ENCODE measurements at places on chromosomes 1 and 21.

GRCh38 chr1:15065736-15066135 is 87.8 kb upstream of the TMEM51 start:
- DNase-seq = no peak

DNA sequence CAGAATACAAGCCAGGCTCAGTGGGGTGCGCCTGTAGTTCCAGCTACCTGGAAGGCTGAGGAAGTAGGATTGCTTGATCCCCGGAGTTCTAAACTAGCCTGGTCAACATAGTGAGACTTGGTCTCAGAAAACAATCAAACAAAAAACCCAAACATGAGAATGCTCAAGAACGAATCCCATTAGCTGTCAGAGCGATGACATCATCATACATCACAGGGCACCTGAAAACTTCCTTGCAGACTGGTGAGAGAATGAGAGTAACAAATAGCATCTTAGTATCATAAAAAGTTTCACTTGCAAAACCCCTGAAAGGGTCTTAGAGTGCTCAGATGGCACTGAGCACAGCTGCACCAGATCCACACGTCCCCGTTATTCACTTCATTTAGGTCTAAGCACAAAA is 21.1 kb upstream of the CDCA8 start:
- DNase-seq = no peak

DNA sequence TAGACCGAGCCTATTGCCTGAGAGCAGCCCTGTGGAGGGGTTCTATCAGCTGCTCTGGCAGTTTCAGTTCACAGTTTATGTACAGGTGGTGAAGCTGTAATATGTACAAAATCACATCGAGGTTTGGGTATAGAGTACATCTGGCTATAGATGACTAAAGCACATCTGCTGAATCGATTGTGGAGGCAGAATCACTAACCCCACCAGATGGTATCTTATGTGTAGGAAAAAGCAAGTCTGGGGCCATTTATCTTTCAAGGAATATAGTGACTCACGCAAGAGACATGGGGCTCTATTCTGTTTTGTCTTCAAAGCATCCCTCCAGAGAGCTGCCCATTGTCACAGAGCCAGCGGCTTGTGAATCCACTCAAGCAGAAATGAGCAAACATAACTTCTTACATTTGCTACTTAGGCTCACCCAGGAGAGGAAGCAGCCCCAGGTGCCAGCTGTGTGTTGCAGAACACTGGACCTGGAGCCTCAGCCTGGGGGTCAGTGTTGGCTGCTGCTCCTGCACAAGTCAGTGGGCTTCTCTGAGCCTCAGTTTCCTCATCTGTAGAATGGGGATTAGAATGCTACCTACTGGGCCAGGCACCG is 21.3 kb downstream of the MIIP start:
- no peak for DNase-seq

DNA sequence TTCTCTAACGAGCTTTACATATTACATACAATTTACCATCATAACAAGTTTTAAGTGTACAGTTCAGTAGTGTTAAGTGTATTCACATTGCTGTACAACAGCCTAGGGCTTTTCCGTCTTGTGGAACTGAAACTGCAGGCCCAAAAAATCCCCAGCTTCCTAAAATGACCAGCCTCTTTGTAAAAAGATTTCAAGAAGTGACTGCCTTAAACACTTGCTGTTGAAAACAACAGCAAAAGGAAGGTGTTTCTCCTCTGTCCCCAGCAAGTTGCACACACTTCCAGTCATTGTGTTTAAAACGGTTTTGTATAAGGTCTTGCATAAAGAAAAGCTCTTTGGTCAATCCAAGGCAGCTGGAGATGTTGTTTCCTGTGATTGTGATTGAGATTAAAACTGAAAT is 16.0 kb upstream of the GBP1 start:
- no peak for DNase-seq

GRCh38 chr1:43227143-43227764 is 42.5 kb upstream of the TMEM125 start:
- peak; percentile 86 for DNase-seq

DNA sequence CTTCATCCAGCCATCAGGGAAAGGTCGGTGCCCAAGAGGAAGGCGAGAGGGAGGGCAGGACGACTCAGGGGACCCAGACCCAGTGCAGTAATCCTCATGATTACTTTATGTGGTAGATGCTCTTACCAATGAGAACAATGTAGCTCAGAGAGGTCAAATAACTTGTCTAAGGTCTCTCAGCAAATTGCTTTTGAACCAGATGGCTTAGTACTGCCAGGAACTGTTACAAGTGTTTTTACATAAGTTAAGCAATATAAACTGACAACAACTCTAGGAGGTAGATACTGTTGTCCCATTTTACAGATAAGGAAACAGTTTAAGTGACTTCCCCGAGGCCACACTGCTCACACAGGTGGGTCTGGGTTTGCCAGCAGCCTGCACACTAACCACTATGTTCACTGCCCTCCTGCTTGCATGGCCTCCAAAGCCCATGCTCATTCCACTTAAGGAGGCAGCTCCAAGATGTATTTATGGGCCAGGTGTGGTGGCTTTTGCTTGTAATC is 111.7 kb downstream of the LACTBL1 start:
- no peak for DNase-seq

- no peak for DNase-seq
These were observed 156.2 kb downstream of the RHOU start for GRCh38 chr1:228891272-228892034.

DNA sequence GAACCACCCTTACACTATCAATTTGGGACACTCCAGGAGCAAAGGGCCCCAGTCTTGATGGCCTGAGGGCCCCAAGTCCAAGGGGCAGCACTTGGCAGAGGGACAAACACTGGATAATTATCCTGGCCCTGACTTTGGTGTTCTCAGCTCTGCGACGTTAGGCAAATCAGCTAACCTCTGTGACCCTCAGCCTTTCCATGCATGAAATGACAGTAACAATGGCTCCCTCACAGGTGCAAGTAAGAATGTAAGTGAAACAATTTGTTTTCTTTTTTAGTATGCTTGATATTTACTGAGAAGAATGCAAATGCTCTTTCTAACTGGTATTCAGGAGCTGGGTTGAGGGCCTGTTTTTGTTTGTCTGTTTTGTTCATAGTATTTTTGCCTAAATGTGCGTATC is 61.6 kb upstream of the PRDX6 start:
- DNase-seq = no peak

All from cardiac septum (tissue), 1 donor.